Trophoblast cell (in vitro differentiated cells and primary cell): ENCODE measurements at places on chromosomes 1 and 21.

DNA sequence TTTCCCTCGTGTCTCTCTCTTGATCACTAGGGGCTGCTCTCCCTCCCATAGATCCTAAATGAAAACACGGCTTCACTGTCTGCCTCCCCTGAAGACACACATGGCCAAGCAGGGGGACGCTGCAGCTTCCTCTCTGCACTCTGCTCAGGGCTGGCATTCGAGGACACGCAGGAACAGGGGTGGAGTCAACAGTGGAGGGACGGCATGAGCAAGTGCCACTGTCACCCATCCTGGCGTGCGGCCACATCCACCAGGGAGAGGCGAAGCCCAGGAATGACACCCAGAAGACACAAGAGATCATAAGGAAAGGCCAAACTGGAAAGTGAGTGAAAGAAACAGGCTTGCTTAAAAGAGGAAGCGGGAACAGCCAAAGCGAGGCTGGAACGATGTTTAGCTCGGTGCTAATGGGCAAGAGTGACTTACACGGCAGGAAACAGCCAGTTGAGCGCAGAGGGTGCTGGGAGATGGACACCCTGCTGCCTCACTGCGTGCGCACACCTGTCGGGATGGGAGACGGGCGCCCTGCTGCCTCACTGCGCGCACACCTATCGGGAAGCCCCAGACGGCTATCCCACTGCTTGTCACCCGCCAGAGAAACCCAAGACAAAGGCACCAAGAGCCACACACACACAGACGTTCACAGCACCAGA is 13.6 kb upstream of the C1QTNF12 start:
- DNase-seq, result no peak

DNA sequence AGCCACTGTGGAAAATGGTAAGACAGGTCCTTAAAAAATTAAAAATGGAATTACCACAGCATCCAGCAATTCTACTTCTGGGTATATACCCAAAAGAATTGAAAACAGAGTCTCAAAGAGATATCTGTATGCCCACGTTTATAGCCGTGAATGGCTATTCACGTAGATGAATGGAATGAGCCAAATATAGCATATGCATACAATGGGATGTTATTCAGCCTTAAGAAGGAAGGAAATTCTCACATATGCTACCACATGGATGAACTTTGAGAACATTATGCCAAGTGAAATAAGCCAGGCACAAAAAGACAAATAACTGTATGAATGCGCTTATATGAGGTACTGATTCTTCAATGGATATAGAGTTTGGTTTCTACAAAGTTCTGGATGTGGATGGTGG is 134.5 kb upstream of the KCNE2 start:
- DNase-seq, result no peak

DNA sequence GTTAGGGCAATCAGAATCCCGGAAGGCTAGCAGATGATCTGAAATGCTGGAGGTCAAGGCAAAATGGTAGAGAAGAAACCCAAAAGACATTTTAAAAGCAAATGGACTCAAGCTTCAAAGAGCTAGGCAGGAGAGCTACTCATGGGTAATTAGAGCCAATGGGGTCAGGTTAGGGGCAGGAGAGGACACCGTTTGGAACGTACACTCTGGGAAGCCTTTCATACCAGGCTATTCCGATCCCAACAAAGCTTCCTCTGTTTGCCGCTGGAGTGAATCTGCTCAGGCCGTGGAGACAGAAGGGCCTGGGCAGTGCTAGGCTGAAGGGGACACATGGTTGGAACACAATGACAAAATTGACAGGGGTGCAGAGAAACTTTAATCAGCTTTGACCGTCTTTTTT is 346.6 kb downstream of the RPS6KC1 start:
- DNase-seq, result no peak

DNA sequence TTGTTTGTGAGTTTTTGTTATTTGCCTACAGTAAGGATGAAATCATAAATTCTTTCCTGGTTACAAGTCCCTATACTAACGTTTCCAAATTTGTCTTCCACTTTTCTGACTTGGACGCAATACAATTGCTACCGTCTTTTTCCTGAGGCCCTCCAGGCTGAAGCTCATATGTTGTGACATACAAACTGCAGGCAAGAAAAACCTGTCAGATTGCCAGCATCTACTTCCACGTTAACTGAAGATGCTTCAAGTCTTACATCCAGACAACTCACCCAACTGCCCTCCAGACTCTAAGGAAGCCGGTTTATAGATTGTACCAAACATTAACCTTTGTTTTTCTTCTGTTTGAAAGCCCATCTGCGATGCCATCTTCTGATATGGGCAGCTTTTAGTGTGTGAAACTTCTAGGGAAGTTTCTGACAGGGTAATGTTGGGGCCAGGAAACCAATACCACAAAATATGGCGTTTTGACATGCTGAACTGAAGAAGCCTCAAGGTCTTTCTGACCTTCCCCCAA is 21.4 kb upstream of the RNF11 start:
- peak; percentile 95 for DNase-seq

GRCh38 chr1:50830621-50831020 is 129.4 kb downstream of the FAF1 start:
- no peak for DNase-seq

DNA sequence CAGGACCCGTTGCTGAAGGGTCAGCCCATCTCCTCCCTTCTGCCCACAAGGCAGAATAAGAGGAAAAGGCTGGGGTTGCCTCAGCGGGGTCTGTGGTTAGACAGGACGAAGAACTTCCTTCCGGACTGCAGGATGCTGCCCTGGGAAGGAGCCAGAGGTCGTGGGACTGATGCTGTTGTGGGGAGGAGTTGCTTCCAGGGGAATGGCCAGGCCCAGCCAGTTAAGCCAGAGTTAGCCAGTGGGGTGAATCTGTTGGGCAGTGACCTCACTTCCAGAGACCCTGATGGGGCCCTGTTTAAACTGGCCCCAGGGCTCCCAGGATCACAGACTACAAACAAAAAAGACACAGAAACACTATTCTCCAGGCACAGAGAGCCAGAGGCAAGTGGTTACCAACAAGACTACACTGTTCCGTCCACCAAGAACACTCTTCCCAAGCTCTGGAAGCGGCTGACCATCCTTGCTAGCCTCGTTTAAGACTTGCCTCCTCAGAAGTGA is 13.0 kb downstream of the FAM229A start:
- no peak for DNase-seq

DNA sequence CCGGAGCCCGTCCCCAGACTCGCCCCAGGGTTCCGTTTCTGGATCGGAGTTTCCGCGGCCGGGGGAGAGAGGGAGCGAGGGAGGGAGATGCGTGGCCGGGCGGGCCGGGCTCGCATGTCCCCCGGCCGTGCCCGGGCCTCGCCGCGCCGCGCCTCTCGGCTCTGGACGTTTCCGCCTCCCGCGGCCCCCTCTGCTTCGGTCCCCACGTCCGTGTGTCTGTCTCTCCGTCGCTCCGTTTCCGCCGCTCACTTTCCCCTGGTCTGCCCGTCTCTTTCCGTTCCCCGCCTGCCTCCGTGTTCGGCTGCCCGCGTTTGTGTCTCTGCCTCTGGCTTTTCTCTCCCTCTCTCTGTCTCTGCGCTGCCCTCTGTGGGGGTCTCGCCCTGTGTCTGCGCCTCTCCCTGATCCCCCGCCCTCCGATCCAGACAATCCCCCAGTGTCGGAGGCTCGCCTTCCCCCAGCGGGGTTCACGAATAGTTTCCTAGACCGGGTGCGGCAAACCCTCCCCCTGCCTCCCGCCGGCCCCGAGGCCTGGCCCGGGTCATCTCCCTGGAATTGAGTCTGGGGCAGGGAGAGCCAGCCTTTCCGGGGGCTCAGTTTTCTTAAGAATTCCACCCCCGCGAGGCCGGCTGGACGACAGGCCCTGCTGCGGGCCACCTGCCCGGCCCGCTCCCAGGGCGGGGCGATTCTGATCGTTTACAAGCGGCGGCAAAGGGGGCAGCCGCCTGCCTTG is 735 bp downstream of the NBL1 start:
- no peak for DNase-seq
